ENCODE measurements at places on chromosomes 2 and 18. TPM values are rescaled to one million over a fixed set of nuclear protein-coding genes. Genes with fewer than 3 reads are reported as not detected.

- H3K36me3 ChIP-seq, result no peaks in the 10 kb centered on the region
- no peaks in the 10 kb centered on the region for H3K4me1 ChIP-seq
- DNase-seq, result no peak
- no peak overlapping the region for H3K4me3 ChIP-seq
- no peak overlapping the region for H3K27ac ChIP-seq
Measured at GRCh38 chr2:62055724-62056336, 140.1 kb upstream of the B3GNT2 start.

GRCh38 chr2:102226171-102226570, 39.3 kb downstream of the IL1RL2 start:
- H3K27me3 ChIP-seq, result no peaks in the 10 kb centered on the region
- H3K27ac ChIP-seq, result peak overlapping the region; percentile 87
- DNase-seq, result no peak
- H3K4me1 ChIP-seq, result peaks cover 27% of the 10 kb centered on the region
- H3K36me3 ChIP-seq, result no peaks in the 10 kb centered on the region

DNA sequence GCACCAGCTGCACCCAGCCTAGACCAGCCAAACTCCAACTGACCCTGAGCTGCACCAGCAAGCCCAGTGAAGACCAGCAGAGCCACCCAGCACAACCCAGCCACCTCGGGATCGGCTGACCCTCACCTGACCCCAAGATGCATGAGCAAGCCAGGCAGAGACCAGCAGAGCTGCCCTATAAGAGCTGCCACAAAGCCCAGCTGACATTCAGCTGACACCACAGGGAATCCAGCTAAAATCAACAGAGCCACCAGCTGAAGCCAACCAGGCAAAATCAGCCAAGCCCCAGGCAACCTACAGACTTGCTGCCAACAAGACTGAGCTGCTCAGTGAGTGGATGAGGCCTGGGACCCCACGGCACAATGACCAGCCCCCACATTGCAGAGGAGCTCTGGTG, 54.6 kb downstream of the CYP27C1 start:
- H3K4me1 ChIP-seq, result no peaks in the 10 kb centered on the region
- no peaks in the 10 kb centered on the region for H3K27me3 ChIP-seq
- H3K4me3 ChIP-seq, result no peak overlapping the region

DNA sequence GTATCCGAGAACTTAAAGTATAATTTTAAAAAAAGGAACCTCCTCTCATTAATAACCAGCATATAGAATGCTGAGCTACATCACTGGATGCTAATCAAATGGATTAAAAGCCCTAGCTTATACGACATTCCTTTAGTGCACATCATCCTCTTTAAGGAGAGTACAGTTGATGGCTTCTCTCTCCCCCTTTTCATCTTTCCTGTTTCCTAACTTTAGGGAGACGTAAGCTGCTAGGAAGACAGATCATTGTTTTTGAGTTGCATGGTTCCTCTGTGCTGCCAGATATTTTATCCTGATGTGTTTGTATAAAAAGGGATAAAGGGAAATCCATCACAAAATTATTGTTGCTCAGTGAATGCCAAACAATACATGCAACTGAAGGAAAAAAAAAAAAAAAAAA, 94.2 kb downstream of the SLC8A1 start:
- no peaks in the 10 kb centered on the region for H3K27me3 ChIP-seq
- H3K36me3 ChIP-seq, result no peaks in the 10 kb centered on the region
- no peaks in the 10 kb centered on the region for H3K4me1 ChIP-seq
- H3K4me3 ChIP-seq, result no peak overlapping the region
- no peak overlapping the region for H3K27ac ChIP-seq

The DUSP19 gene
- total RNA-seq, result 5.1 TPM

The PRKAG3 gene
- total RNA-seq, result not detected

The INPP4A gene
- total RNA-seq, result 16.9 TPM
